ENCODE measurements at places on chromosomes 12 and 14.
A peak's percentile ranks its signal among the peaks of the same experiment; 100 is the strongest.

- no peak for DNase-seq
Observed at GRCh38 chr12:91952916-91953315, 192.7 kb downstream of the BTG1 start.

GRCh38 chr12:55515696-55516095, 23.5 kb downstream of the OR6C68 start:
- DNase-seq, result no peak

- DNase-seq, result no peak
Observed at GRCh38 chr14:67503331-67503730, 14.8 kb upstream of the TMEM229B start.

DNA sequence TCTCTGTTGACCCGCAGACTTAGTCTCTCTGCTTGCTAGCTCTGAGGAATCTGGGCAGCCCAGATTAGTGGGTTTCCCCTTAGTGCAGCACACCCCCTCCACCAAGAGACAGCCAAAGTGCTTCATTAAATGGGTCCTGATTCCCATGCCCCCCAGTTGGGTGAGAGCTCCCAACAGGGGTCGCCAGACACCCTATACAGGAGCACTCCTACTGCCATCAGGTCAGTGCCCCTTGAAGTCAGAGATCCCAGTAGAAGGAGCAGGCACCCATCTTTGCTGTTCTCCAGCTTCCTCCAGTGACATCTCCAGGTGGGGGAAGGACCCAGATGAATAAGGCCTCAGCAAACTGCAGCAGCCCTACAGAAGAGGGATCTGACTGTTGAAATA, 36.7 kb upstream of the C14orf132 start:
- DNase-seq, result no peak

GRCh38 chr14:54743382-54743781, 159.2 kb downstream of the GCH1 start:
- DNase-seq, result no peak

- no peak for DNase-seq
Observed at GRCh38 chr12:108930155-108930554, 50.3 kb downstream of the DAO start.

- no peak for DNase-seq
Observed at GRCh38 chr12:2904260-2904659, 13.6 kb downstream of the TULP3 start.

DNA sequence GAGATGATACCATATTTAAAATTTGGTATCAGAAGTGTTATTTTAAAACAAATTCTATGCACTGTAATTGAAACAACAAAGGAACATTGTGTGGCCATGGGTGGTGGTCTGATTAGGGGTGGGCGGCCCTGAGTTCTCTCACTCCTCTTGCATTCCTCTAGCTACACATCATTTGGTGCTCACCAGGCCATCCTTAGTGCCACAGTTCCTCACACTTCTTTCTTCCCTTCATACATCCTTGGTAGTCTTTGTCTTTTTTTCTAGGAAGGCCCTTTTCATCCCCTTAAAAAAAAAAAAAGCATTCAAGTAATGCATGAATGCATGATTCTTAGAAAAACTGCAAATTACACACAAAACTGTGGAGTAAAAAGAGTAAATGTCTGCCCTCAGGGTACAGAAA, 2.4 kb upstream of the MANSC4 start:
- no peak for DNase-seq

DNA sequence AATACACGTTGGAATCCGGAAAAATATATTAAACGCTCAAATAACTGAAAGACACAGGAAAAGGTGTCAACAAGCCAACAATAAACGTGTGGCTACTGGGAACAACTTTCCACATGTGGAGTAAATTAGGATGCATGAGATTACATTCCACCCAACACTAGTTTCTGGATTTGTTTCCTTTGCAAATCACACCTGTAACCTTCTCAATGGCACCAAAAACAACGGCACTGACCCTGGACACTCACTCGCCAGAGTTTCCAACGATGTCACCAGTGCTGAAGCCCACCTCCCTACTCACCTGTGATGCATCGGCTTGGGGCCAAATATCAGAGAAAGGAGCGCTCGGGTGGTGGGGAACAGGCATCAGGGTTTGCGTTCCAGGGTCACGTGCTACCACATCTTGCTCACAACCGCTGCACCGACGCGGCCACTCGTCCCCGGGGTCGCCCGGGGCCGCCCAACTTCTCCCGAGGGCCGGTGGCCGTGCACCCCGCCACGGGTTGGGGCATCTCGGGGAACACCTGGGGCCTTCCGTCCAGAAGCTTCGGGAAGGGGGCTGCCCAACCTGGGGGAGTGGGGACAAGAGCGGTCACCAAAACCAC, 629 bp downstream of the PRDM4 start:
- peak; percentile 77 for DNase-seq

DNA sequence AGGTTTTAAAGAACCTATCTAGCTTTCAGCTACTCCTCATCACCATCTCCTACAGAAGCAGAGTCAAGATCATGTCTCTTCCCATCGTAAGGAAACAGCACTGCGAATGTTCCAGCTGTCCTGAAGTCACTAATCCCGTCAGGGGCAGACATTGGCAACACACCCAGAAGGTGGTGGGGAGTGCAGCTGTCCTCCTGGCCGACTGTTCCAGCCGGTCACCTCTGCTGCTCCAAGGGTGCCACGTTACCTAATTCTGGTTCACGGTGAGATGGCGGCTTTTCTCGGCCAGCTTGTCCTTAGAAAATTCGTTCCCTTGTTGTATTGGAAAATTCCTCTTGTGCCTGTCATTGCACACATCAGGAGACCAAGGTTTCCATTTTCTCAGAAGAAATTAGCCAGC, 196.2 kb downstream of the ZFP36L1 start:
- DNase-seq, result no peak

- DNase-seq, result no peak
Observed at GRCh38 chr12:56120158-56120846, 2.2 kb downstream of the ZC3H10 start.

GRCh38 chr14:30159374-30159773, 231.7 kb upstream of the PRKD1 start:
- DNase-seq, result no peak

- DNase-seq, result no peak
Observed at GRCh38 chr12:12533238-12533829, 29.3 kb downstream of the DUSP16 start.

DNA sequence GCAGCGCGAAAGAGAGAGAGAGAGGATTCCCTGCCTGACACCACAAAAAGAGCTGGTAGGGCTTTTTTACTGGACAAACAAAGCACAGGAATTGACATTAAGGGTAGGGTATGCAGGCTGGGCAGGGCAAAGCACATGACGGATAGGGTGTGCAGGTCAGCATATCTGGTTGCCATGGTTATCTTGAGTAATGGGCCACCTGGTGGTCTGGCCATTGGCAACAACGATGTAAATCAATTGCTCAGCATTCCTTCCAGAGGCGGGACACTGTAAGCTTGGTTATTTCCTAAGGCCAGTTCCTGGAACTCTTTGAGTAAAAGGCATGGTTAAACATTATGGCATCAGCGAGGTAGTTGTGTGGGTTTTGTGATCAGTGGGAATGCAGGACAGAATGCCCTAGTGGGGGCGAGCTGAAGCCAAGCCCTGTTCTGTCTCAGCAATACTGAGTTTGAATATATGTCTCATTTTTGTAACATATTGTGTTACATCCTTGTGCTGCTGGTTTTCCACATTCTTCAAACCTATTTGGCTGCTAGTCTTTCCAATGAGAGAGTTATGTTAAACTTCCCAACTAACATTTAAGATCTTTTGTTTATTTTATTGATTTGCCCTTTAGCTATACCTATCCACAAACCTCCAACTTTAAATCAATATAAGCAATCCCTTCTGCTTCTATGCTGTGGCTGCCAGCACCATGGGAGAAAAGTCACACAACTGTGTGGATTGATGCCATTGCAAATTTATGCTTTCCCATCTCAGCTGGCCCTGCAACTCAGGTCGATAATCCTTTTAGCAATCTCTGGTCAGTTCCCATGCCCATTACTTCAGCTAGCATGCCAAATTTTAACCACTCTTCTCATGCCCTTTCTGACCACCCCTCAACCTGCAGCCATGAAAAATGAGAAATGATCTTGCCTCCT, 396.7 kb upstream of the PDE3A start:
- no peak for DNase-seq

GRCh38 chr14:90846511-90846910, 30.3 kb upstream of the TTC7B start:
- no peak for DNase-seq

- peak; percentile 63 for DNase-seq
Observed at GRCh38 chr12:64390275-64390851, at the start of gene C12orf56. C12orf56 (minus strand) TSS chr12:64390758; CDS start chr12:64390565, 193 bp downstream.

DNA sequence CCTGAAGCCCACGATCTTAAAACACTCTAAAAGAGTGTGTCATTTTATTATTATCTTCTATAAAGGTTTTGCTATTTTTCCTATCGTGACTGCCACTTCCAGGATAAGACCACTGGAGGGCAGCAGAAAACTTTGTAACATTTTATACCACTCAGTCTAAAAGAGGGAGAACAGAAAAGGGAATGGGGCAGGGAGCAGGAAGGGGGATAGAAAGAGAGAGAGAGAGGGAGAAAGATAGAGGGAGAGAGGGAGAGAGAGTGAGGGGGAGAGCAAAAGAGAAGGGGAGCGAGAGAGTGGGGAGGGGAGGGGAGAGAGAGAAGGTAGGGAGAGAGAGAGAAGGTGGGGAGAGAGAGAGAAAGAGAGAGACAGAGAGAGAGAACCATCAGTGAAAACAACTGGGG, 2.0 kb upstream of the ART4 start:
- DNase-seq, result no peak

DNA sequence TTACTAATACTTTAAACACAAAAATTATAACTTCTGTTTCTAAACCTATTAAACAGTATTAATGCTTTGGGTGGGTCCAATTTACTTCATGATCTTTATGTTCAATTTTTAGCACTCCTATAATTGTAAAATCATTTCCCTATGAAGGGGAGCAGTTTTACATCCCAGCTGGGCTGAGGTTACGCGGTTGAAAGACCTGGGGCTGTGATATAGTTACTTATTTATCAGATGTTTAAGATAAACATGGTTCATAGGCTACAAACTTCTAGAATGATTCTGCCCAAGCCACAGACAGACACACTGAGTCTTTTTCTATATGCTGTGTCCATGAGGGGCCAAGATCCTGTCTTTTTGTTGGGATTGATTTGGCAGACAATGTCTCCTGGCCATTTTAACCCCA, 44.4 kb downstream of the DYRK2 start:
- DNase-seq, result no peak

DNA sequence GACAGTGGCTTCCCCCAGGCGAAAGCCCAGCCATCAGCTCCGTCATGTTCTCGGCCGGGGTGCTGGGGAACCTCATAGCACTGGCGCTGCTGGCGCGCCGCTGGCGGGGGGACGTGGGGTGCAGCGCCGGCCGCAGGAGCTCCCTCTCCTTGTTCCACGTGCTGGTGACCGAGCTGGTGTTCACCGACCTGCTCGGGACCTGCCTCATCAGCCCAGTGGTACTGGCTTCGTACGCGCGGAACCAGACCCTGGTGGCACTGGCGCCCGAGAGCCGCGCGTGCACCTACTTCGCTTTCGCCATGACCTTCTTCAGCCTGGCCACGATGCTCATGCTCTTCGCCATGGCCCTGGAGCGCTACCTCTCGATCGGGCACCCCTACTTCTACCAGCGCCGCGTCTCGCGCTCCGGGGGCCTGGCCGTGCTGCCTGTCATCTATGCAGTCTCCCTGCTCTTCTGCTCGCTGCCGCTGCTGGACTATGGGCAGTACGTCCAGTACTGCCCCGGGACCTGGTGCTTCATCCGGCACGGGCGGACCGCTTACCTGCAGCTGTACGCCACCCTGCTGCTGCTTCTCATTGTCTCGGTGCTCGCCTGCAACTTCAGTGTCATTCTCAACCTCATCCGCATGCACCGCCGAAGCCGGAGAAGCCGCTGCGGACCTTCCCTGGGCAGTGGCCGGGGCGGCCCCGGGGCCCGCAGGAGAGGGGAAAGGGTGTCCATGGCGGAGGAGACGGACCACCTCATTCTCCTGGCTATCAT, 663 bp downstream of the PTGER2 start:
- peak; percentile 83 for DNase-seq

DNA sequence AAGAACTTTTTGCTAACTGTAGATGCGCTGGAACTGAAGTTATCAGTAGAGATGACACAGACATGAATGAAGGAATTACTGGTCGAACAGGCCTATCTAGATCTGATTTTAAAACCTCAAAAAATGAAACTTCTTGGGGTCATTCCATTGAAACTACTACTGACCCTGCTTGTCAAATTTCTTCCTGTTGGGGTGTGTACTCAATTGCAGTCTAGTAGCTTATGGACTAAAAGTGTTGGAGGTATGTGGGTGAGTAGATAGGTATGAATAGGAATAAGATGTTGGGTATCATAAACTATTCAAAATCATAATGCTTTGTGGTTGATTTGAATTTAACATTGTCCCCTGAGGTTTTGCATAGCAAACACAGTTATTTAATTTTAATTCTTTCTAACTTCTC, 9.2 kb downstream of the APOLD1 start:
- no peak for DNase-seq

- no peak for DNase-seq
Observed at GRCh38 chr12:127284870-127285431, 982.0 kb upstream of the TMEM132C start.

DNA sequence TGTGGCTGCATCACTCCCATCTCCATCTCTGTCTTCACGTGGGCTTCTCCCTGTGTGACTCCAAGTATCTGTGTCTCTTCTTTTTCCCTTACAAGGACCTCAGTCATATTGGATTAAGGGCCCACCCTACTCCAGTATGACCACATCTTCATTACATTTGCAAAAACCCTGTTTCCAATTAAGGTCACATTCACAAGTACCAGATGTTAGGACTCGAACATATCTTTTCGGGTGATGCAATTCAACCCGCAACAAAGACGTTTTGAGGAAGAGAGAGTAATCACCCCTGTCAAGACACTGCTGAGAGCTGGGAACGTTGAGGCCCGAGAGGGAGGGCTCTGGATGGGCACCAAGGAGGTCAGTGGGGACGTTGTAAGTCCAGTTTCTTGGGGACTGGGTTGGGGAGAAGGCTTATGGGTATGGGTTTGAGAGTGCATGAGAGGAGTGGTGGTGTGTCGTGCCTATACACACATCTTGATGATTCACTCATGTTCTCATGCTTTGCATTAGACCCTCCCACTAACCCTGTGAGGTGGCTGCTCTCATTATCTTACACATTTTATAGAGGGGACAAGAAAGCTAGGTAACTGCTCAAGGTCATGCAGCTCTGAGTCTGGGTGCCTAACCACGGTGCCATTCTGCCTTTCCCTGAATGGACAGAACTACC, 12.1 kb upstream of the IFI27 start:
- DNase-seq, result no peak

DNA sequence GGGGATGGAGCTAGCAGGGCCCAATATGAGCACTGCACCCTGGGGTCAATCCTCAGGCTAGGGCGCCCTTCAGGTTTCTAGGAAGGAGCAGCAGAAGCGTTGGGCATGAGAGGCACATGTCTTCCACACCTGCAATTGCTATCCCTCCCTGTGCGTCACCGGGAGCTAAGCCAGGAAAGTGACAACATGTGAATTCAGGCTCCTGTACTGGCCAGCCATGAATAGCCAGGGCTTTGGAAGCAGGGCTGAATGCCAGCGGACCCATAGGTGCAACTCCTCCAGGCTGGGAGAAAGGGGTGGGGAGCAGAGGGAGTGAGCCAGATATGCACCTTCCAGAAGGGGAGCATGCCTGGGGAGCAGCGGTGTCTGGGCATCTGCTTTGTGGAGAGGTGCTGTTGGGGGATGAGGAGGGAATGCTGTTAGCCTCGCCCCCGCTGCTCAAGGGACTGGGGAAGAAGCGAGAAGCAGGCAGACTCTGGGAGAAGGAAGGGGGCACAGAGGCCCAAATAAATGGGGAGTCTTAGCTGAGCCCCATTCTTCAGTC, 6.1 kb downstream of the HOXC5 start:
- DNase-seq, result no peak

Measured in activated CD8-positive, alpha-beta memory T cell treated with anti-CD3 and anti-CD28 coated beads for 24 hours (primary cell).